ENCODE measurements at places on chromosomes 6 and 20.
A peak's percentile ranks its signal among the peaks of the same experiment; 100 is the strongest.

DNA sequence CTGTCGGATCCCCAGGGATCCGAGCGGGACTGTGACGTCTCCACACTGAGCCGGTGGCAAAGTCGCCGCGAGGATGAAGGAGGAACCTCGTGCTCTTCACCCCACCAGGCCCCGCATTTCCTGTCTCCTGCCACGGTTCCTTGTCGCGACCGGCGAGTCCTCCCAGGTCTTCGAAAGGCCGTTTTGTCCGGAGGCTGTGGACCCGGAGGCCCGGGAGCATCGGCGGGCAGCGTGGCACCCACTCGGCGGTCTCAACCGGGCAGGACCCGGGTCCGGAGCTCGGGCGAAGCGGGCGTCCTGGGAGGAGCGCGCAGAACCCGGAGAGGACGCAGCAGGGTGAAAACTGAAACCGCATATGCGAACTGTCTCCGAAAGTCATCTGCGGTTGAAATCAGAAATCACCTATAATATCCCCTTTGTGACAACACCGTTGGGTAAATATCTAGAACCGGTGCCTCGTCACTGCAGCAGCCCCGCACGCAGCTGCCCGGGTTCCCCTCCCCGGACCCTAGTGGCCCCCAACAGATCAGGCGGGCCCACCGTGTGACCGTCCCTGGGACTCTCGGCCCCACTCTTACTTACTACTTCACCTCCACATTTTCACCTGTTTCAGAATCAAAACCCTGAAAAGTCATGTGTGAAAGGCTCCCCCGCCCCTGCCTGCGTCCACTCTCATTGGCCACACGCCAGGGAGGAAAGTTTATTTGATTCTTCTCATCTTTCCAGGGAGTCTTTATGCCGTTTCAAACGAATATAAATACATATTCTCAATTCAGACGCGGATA, 3.1 kb upstream of the ULBP2 start:
- DNase-seq: peak; percentile 44

GRCh38 chr6:44932651-44933091, 395.5 kb upstream of the RUNX2 start:
- DNase-seq: peak; percentile 30

- peak; percentile 96 for DNase-seq
Observed at GRCh38 chr6:37818536-37819176, 871 bp upstream of the ZFAND3 start.

GRCh38 chr20:57790176-57790575, 80.4 kb upstream of the PMEPA1 start:
- no peak for DNase-seq

DNA sequence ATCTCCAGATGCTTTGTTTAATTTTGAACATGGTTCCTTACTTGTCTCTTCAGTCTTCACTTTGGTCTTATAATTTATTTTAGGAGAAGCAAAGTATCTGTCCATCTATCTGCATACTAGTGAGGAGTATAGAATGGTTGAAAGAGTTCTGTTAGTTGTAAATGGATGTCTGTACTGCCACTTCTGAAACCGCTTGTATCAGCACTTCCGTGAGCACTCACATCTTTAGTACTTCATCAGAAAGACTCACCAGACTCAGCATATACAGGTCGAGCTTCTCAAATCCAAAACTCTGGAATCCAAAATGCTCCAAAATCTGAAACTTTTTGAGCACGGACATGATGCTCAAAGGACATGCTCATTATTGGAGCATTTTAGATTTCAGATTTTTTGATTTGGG, 142.0 kb upstream of the GLP1R start:
- DNase-seq: no peak

DNA sequence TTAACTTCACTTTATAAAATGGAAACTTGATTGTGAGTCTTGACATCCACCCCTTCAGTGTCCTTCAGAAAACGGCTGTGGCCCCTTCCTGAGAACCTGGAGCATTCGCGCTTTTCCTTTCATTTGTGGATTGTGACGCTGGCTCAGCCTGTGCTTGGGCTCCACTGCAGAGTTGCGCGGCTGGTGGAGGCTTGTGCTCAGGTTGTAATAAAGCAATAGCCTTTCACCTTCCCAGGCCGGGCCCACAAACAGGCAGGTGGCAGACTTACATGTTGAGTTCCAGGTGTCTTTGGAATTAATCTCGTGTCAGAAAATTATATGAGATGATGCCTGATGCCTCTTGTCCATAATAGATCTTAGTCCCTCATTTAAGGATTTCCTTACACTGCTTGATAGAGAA, 199.9 kb downstream of the CDH4 start:
- DNase-seq: no peak

DNA sequence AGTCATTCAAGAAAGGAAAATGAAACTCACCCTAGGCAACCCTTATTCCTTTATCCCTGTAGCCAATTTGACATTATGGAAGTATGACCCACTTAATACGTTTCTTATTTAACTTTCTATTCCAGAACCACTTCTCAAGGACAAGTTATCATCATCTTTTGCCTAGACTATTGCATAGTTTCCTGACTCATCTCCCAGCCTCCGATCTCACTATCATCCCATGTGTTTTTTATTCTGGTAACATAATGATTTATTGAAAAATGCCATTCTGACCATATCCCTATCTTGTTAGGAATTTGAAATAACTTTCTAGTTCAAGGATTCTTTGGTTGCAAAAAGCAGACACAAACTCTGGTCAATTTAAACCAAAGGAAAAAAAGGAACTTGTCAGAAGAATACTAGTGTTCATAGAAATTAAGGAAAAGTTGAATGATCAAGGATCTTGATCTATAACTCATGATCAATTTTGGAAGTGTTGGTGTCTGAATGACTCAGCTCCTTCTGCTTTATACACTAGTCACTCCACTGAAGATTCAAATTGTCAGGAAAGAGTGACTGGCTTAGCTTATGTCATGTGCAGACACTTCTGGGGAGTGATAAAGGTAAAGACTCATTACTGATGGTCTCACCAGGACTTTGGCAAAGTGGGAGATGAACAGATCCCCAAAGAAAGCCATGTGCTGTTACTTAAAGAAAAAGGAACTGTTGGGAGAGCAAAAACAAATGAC, 8.5 kb upstream of the TINAG start:
- no peak for DNase-seq

DNA sequence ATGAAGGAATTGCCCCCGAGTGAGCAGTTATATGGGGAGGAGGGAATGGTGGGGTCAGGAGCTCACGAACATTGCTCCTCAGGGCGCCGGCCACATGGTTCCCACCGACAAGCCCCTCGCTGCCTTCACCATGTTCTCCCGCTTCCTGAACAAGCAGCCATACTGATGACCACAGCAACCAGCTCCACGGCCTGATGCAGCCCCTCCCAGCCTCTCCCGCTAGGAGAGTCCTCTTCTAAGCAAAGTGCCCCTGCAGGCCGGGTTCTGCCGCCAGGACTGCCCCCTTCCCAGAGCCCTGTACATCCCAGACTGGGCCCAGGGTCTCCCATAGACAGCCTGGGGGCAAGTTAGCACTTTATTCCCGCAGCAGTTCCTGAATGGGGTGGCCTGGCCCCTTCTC, 7.2 kb downstream of the CTSA start:
- no peak for DNase-seq

- DNase-seq: peak; percentile 48
Observed at GRCh38 chr20:46512943-46513844, at the start of gene ZNF334. TSS of gene ZNF334 (minus strand) at chr20:46513559. CDS start at chr20:46512102, 1,457 bp downstream.

- DNase-seq: no peak
Observed at GRCh38 chr20:22346716-22347115, 237.7 kb downstream of the FOXA2 start.

DNA sequence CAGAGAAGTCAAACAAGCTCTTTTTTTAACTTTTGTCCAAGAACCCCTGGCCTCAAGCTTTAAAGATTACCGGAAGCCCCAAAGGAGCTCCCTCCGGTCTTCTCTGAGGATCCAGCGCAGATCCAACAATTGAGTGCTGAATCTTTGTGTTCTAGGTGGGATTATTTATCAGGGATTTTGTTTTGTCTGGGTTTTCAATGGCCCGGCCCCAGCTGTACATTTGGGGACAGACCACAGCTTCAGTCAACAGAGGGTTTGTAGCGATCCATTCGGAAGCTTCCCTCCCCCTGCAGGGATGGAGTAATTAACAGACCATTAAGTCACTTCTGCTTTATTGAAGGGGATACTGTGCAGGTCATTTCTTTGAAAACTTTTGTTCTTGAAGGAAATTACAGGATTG, 7.8 kb downstream of the OLIG3 start:
- no peak for DNase-seq

GRCh38 chr6:156150391-156150790, 626.8 kb upstream of the ARID1B start:
- no peak for DNase-seq

GRCh38 chr20:43690943-43691598, 24.2 kb downstream of the MYBL2 start:
- no peak for DNase-seq

DNA sequence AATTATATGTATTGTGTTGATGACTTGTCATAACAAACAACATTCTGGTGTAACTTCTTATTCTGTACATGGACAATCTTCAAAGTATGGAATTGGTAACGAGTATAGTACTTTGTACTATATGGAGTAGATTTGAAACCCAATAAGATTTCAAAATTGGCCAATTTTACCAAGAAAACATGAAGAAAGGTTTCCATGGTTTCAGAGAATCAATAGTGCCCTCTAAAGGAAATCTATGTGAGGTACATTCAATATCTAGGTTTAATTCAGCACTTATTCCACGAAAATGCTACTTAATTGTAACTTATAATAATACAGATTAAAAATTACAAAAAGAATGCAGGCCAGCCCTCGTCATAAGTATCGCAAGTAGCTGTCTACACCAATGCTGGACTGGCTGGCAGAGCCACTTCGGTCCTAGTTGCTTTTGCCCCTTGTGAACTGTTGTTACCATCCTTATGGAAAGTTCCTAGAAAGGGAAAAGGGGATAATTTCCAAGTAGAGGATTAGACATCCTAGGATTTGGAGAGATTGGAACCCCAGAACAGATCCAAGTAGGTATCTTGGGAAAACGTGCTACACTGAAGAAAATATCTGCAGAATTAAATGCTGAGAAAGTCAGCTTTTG, 70.9 kb downstream of the LCA5 start:
- no peak for DNase-seq

DNA sequence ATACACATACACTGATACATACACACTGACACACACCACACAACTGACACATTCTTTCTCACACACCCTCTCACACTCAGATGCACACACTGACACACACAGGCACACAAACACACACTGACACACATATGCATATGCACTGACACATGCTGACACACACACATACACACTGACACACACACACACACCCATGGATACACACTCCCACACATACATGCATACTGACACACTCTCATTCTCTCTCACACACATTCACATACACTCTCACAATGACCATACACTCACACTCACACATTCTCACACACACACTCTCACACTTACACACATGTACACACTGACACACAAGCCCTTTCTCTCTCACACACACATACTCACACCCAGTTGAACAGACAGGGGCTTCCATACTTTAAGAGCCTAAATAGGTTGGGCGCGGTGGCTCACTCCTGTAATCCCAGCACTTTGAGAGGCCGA, 236.4 kb downstream of the LRFN2 start:
- no peak for DNase-seq

DNA sequence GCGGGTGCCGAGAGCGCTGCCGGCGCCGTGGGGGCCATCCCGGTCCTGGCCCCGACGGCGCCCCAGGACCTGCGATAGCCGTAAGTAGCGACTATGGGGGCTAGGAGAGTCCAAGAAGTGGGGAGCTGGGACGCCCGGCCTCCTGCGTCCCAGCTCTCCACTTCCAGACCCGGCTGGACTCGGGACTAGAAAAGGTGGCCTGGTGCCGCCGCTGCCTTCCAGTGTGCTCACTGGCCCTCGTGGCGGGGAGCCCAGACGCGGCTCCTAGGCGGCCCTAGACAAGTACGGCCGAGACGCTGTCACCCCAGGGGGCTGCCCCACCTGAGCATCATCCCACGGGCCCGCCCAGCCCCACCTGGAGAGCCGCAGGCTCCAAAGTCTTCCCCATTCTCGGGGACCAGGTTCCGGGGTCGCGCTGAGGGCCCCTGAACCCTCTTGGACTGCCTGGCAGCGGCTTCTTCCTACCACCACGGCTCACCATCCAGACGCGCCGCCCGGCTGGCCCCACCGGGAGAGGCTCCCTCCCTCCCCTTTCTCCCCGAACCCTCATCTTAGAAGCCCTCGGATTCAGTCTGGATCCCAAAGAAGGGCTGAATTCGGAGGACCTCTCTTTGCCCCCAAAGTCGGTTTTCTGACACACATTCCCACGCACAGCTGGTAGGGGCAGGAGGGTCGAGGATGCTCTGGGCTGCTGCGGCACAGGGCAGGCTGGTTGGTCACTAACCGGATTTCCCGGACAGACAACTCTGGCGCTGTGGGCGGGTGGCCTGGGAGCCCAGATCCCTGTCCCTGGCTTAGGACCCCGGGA, 870 bp upstream of the MDFI start:
- DNase-seq: no peak

- no peak for DNase-seq
Observed at GRCh38 chr6:28525496-28526039, at the start of gene GPX5. TSS of gene GPX5 (plus strand) at chr6:28525881. CDS start at chr6:28526014, 133 bp downstream.

- DNase-seq: no peak
Observed at GRCh38 chr6:119182875-119183274, 104.4 kb upstream of the FAM184A start.

DNA sequence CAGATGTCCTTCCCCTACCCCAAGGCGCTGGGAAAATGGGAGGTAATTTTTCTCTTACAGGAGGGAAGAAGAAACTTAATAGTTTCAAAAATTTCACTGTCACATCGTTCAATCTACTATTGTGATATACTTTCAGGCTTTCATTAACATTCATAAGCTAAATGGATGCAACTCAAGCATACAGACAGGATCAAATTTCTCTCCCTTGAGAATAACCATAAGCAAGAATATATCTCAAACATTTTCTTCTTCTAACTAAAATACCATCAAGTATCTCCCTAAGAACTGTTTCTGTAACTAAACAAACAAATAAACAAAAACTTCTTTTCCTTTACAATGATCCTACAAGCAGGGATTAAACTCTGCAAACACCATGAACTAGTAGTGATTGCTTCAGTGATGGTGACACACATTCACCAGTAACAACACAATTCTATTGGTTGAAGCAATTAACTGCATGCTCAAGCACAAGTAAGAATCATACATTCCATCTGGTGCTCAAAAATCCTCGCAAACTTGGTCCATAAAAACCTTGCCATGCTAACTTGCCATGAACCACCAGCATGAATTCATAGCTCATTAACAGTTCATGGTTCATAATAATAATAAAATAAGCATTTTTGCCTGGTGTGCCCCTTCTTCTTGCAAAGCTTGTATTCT, 183.8 kb downstream of the PTPRK start:
- DNase-seq: no peak

GRCh38 chr6:92810913-92811312, 608.4 kb downstream of the EPHA7 start:
- DNase-seq: no peak

GRCh38 chr6:39610221-39610620, 115.0 kb downstream of the KIF6 start:
- no peak for DNase-seq

DNA sequence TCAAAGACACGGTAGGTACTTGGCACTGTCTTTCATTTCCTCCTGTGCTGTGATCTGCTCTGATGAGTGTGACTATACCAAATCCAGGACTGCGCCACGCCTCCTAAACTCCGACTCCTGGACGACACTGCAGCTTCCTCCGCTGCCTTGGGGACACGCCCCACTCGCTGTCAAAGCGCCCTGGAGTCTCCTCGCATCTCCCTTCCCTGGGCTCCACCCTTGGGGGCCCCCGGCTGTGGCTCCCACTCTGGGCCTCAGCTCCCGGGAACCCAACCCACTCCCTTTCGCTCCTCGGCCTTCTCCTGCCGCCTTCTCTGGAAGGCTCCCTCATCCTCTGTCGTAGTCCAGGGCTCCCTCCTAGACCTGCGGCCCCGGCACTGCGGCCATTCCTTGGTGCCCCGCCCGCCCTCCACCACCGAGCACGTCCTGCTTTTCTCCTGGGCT, 61.2 kb downstream of the RSPH3 start:
- peak; percentile 29 for DNase-seq
